NCI-H2107 (cell line): ENCODE measurements at places on chromosomes 12 and 14.

DNA sequence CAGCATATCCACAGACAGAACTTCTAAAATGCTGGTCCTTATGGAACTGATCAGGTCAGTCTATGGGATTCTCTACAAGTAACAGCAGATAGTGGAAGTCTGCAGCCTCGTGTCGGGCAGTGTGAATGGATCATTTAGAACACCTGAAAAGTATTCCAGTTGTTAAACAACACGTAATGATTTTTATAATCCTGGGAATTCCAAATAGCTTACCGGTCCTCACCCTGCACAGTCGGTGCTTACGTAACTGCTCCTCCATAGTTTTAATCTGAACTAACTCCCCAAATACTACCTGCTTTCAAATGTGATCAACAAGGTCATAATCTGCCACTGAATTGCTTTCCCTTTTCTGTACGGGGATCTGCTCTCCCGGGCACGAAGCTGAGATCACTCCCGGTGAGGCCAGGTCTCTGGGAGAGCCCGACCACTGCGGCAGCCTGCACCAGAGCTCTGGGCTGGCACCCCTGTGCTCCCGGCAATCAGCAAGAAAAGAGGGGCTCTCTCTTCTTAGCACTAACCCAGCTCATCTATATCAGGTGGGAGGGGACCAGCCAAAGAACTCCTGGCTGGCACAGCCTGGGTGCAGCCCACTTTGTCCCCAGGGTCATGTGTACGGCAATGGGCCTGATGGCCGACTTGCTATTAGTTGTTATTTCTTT lies 157.0 kb downstream of the FOXN3 start:
- DNase-seq, result no peak

GRCh38 chr12:42585154-42585840 lies 4.2 kb downstream of the PRICKLE1 start:
- DNase-seq, result no peak

- no peak for DNase-seq
Measured at GRCh38 chr12:120909633-120910298, 5.6 kb upstream of the SPPL3 start.

GRCh38 chr12:27566159-27566558 lies 42.2 kb downstream of the PPFIBP1 start:
- DNase-seq, result no peak

DNA sequence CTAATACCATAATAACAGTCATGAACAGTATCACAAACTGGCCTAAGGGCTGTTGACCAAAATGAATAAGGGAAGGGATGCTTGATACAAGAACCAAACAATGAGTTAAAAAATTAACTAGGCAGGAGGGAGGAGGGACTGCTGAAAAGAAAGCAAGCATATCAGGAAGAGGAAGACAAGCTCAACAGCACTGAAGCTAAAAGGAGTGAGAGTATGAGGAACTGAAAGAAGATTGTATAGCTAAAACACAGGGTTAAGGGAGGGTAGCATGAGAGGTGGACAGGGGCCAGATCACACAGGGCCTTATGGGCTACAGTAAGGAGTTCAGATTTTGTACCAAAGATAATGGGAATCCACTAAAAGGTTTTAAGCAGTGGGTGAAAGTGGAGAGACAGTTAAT lies 34.1 kb downstream of the ITGA7 start:
- DNase-seq, result no peak

- DNase-seq, result no peak
Measured at GRCh38 chr12:78559886-78560285, 304.7 kb upstream of the SYT1 start.

DNA sequence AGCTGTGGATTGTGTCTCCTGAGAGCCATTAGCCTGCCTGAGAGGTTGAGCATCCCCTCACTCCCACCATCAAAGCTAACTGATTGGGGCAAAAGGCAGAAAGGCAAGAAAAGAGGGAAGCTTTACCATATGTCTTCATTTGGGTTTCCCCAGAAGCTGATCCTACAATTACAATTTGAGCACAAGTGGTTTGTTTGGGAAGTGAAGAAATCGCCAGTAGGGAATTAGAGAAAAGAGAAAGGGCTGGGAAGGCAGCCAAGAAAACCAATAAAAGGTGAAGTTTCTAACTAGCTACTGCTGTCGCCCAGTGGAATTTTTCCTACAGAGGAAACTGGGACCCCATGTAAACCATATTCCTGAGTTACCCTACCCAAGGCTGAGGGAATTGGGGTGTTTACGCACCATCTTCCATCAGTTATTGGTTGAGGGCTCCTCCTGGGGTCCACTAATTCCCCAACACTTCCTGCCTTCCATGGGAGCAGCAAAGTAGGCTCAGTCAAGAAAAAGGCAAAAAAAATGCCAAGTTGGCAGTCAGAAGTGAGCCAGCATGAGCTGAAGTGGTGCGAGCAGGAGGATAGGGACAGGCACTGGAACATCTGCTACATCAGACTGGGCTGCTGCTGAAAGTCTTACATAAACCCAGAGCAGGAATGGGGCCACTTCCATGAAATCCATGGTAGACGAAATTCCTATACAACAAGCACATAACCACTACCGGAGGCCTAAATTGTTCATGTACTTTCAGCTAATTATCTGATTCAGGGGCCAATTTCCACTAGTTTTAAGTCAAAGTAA lies 17.3 kb downstream of the KCNK10 start:
- no peak for DNase-seq

GRCh38 chr14:95545515-95546168 lies 10.8 kb downstream of the GLRX5 start:
- DNase-seq, result no peak

- DNase-seq, result no peak
Measured at GRCh38 chr14:52012635-52013034, 23.3 kb downstream of the RTRAF start.

GRCh38 chr12:68978678-68979077 lies 45.7 kb upstream of the CPM start:
- DNase-seq, result no peak

DNA sequence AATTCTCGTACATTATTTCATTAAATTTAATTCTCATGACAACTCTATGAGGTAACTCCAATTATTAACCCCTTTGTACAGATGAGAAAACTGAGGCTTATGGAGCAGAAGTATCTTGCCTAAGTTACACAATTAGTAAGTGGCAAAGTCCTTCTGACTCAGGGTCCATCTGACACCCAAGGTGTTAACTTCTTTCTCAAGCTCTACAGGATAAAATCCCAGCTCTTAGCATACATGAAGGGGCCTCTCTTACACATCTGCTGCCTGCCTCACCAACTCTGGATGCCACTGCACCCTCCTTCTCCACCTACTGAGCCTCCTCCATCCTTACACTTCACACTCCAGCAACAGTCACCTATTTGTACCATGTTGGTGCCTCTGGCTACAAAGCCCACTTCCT lies 4.3 kb upstream of the KRT72 start:
- no peak for DNase-seq

GRCh38 chr14:56244138-56244789 lies 126.1 kb downstream of the PELI2 start:
- no peak for DNase-seq

DNA sequence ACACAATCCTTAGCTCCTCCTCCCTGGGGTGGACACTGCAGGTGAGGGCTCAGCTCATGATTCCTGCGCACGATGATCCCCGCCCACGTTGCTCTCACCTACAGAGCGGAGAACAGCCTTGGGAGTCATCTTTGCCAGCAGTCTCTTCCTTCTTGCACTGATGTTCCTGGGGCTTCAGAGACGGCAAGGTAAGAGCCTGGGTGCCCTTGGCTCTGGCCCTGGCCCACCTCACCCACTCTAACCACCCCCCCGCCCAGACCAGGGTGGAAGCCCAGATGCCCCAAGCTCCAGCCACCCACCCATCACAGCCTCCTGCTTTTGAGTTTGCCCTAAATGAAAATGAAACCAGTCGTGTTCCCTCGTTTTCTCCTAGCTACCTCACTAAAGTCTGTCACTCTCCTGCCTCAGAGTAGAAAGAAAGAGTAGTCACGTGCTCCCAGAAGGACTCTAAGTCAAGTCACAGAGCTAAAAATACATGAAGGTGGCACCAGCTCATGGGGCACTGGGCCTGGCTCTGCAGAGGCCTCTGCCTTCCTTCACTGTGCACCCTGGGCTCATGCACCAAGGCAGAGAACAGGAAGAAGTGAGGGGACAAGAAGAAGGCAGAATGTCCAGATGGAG lies 9.0 kb downstream of the TAPBPL start:
- DNase-seq, result no peak

- DNase-seq, result no peak
Measured at GRCh38 chr14:51472881-51473280, 178.8 kb upstream of the FRMD6 start.

- DNase-seq, result peak; percentile 72
Measured at GRCh38 chr14:55454264-55455002, 14.0 kb upstream of the TBPL2 start.

DNA sequence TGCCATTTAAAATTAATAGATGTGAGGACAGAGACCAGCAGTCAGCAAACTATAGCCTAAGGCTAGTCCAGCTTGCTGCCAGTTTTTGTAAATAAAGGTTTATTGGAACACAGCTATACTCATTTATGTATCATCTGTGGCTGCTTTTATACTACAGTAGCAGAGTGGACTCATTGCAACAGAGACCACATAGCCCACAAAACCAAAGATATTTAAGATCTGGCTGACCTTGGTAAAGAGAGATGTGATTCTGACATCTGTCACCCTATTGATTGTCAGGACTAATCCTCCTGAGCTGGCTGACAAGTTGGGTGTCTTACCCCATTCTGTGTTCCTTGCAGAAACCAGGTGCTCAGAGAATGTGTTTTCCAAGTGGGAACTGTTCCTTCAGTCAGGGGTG lies 99.9 kb downstream of the BEGAIN start:
- no peak for DNase-seq

GRCh38 chr14:99791476-99792209 lies 1.6 kb upstream of the EML1 start:
- no peak for DNase-seq

DNA sequence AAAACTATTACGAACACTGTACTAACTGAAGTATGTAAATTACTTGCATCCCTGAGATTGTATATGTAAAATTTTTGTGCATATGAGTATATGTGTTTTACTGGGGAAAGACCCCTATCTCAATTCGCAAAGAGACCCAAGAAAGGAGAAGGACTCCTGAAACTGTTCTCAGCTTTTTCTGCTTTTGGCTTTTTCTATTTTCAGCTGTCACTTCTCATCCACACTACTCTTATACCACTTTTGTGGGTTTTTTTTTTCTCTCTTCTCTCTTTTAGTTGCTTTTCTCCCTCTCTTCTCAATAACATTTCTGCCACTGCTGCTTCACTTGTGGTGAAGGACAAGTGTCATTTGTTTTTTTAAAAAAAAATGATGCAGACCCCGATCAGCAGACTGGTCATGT lies 39.8 kb downstream of the NIN start:
- no peak for DNase-seq

- no peak for DNase-seq
Measured at GRCh38 chr12:87849074-87849473, 180.1 kb downstream of the C12orf50 start.

DNA sequence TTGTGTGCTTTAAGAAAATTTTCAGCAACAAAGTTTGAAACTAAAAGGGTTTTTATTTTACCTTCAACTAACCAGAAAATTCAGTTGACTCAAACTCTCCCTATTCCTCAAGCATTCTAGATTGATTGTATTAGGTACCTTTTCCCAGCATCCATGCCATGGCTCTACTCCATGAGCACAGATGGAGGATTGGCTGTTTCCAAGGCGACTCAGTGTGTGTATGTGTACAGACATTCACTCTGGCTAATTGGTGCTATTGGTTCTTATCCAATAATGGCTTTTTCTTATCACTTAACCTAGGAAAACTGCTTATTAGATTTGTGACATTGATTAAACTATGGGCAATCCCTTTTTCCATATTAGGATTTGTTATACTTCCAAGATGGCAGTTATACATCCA lies 202.6 kb downstream of the ANO6 start:
- no peak for DNase-seq

- DNase-seq, result peak; percentile 81
Measured at GRCh38 chr14:44529026-44529425, 21.9 kb upstream of the FSCB start.

DNA sequence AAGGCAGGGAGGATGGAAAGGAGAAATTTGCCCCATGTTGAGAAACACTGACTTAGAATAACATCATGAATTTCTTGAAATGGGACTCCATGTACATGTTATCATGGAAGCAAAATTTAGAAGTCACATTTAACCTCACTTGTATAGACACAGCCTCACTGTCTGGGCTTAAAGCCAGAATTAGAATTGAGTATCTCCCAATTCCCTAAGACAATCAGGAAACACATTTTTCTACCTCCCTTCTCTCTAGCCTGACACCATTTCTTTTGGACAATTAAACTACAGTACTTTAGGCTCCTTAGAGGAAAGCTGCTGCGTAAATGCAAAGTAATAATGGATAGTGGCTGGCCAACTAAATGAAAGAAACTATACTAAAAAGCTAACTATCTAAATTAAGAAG lies 795.5 kb downstream of the C12orf50 start:
- no peak for DNase-seq

DNA sequence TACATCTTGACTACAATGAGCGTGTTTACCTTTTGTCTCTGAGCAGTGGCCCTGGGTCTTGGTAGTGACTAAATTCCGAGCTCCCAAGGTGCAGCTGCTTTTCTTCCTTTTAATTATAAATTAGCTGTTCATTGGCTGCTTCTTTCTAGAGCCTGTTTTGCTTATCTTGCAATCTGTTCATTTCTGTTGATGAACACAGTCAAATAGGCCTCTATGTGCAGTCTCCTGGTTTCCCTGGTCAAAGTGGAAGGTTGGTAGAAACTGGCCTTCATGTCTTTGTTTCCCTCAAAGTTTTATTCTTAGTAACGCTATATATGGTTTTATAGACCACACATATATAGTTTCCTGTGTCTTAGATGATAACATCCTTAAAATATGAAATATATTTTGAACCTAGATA lies 94.1 kb downstream of the DUSP16 start:
- DNase-seq, result no peak

DNA sequence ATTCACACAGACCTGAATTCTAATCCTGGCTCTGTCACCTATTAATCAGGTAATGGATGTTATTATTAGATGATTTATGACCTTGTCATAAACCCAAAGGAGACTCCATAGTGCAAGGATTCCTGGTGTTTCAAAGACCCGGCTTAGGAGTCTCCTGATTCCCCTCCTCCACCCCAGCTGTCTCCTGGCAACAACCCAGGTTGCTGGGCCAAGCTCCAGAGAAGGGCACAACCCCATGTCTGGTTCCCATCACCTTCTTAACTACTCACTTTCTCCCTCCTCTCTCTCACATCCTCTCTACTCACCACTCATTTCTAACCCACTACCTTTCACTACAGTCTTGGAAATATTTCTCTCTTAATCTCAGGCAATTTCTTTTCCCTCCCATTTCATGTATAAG lies 41.6 kb downstream of the RHOJ start:
- no peak for DNase-seq

DNA sequence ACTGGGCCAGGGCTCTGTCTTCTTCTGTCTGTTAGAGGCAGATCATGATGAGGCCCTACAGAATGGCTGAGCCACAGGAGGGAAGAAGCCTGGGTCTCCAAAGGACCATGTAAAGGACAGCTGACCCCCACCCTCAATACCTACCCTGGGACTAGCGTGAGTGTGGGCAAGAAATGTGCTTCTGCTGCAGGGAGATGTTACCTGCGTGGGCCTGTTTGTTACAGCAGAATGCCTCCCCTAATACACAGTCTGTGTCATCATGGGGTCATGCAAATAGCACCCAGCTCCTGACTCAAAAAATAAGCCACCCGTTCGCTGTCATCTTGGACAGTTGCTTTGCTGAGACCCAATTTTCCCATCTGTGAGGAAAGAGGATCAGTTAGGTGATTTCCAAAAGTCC lies 90.6 kb downstream of the CALM1 start:
- DNase-seq, result no peak
